ENCODE measurements at places on chromosomes 3 and 15.

GRCh38 chr3:24485511-24485910, 9.1 kb downstream of the THRB start:
- no peak for DNase-seq

- DNase-seq = no peak
Measured at GRCh38 chr15:68321229-68321628, 43.7 kb downstream of the FEM1B start.

DNA sequence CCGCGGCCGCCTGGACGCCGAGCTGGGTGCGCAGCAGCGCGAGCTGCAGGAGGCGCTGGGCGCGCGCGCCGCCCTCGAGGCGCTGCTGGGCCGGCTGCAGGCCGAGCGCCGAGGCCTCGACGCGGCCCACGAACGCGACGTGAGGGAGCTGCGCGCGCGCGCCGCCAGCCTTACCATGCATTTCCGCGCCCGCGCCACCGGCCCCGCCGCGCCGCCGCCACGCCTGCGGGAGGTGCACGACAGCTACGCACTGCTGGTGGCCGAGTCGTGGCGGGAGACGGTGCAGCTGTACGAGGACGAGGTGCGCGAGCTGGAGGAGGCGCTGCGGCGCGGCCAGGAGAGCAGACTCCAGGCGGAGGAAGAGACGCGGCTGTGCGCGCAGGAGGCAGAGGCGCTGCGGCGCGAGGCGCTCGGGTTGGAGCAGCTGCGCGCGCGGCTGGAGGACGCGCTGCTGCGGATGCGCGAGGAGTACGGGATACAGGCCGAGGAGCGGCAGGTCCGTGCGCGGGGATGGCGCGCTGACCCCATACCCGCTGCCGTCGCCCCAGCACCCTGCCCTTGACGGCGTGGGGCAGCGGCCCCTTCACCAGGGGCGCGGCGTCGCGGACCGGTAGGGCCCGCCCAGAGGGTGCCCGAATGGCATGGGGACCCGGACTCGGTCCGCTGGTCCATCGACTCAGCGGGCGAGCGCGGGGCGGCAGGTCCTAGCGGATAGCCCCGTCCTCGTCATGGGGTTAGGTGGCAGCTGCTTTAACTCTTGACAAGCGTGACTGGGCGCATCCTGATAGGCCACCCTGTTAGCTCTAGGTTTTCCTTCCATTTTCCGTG, 848 bp downstream of the SYNM start:
- no peak for DNase-seq

DNA sequence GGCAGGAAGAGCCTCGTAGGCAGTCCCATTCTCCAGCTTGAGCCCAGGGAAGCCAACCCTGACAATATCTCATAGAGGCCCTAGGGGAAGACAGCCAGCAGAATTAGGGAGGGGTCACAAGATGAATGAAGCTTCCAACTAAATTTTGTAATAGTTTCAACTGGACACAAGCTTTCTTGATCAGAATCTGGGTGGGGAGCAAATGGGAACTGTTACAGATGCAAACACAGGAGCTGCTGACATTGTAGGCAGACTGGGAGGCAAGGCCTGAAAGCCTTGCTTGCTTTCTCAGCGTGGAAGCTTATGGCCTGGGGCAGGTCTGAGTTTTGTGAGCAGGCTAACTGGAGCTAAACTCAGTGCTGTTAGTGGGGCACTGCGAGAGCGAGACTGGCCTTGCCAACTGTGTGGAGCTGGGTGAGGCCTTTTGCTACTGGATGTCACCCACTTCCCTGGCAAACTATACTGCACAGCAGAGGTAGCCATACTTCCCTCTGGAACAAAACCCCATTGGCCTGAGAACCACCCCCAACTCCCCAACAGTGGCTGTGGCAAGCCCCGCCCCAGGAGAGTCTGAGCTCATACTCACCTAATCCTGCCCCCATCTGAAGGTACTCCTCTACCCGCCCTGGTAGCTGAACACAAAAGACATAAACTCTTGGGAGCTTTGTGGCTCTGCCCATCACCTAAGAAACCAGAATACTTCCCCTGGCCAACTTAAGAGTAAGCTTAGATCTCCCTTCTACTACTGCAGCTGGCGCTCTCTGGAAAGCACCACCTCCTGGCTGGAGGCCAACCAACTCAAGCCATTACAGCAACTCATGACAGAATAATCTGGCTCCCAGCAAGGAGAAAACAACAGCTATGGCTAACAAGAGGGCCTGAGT, 42.9 kb downstream of the CFAP20DC start:
- no peak for DNase-seq

- DNase-seq = no peak
Measured at GRCh38 chr3:49602049-49602554, 47.8 kb downstream of the BSN start.

GRCh38 chr3:121883507-121883906, 10.7 kb upstream of the SLC15A2 start:
- DNase-seq = no peak

- no peak for DNase-seq
Measured at GRCh38 chr15:95910643-95911212, 419.8 kb upstream of the NR2F2 start.

DNA sequence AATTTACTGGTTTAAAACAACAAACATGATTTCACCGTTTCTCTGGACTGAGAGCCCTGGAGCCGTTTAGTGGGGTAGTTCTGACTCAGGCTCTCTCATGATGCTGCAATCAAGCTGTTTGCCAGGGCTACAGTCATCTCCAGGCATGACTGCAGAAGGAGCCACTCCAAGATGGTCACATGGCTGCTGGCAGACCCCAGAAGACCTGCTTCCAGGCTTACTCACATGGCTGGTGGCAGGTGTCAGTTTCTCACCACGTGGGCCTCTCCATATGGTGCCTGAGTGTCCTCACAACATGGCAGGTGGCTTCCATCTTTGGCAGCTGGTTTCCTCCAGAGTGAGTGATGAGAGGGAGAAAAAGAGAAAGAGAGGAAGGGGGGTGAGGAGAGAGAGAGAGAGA, 378.3 kb upstream of the RGMA start:
- no peak for DNase-seq

DNA sequence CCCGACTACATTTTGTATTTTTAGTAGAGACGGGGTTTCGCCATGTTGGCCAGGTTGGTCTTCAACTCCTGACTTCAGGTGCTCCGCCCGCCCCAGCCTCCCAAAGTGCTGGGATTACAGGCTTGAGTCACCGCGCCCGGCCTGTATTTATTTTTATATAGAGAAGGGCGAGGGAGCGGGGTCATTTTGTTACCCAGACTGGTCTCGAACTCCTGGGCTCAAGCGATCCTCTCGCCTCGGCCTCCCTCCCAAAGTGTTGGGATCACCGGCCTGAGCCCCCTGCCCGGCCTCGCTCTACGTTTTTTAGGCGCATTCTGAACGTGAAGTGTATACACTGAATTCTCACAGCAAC, 514 bp upstream of the PPP4R2 start:
- DNase-seq = no peak

- DNase-seq = no peak
Measured at GRCh38 chr3:196965112-196965803, 3.4 kb downstream of the PIGZ start.

GRCh38 chr15:67701669-67702068, 123.6 kb upstream of the SKOR1 start:
- no peak for DNase-seq

GRCh38 chr15:58440922-58441321, 9.1 kb downstream of the LIPC start:
- DNase-seq = no peak

DNA sequence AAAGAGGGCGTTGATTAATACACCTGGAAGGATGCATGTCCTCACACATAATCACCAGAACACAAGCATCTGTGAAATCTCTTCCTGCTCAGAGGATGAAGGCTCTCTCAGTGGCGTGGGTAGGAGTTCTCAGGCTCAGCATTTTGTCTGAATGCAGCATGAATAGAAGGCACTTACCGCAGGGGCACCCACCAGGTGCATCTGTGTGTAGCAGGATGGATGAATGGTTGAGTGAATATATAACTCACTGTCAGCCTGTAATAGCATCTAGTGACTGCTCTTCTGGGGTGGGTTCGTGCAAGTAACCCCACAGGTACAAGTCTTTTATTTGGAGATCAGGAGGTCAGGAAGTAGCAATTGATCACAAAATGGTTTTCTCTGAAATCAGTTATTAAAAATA, 143.0 kb downstream of the SQOR start:
- no peak for DNase-seq

- DNase-seq = no peak
Measured at GRCh38 chr15:73318463-73319351, 50.1 kb downstream of the HCN4 start.

- DNase-seq = no peak
Measured at GRCh38 chr3:119630128-119630879, 30.1 kb downstream of the POPDC2 start.

- DNase-seq = no peak
Measured at GRCh38 chr3:114496021-114496434, 202.2 kb downstream of the TIGIT start.

DNA sequence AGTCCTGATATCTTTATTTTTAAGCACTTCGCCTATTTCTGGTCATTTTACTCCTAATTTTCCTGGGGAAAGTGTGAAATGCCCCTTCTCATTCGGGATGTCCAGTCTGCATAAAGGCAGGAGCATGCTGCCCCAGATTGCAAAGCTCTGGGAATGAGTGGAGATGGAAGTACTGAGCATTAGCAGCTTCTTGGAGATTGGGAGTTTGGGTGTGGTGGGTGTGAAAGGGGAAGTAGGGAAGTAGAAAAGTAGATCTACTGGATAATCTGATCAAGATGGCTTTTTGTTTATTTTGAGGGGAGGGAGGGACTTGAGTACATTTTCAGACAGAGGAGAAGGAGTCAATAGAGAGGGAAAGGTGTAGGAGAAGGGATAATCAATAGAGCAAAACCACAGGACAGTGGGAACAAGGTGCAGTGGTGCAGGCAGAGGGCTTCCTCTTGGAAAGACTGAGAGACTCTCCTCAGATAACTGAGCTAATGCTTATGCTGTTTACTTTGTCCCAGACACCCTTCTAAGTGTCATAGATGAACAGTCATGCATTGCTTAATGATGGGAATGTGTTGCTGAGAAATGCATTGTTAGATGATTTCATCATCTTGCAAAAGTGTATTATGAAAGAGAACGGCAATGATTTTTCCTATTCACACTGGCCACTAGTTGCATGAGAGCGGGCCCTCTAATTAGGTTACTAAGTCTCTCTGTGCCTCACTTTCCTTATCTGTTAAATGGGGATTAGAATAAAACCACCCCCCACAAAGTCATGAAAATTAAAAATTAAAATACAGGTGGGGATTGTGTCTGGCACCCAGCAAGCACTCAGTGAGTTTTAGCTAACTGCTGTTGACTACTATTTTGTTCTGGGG, 45.5 kb downstream of the PHLDB2 start:
- DNase-seq = no peak

DNA sequence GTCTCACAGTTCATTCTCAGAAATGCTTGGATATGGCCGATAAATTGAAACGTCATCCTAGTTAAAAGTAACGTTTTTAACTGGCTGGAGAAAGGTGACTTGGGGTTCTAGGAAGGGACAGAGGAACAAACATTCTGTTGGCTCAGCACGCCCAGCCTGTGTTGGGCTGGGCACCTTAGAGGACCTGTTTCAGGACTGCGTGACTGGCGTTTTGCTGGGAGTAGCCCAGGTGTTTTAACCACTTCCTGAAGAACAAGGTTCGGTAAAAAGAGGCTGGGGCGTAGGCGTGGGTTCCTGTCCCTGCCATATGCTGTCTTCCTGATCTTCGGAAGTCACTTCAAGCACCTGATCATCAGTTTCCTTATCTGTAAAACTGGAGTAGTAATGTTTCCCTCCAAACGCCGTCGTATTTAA, 1.1 kb upstream of the TLNRD1 start:
- no peak for DNase-seq

DNA sequence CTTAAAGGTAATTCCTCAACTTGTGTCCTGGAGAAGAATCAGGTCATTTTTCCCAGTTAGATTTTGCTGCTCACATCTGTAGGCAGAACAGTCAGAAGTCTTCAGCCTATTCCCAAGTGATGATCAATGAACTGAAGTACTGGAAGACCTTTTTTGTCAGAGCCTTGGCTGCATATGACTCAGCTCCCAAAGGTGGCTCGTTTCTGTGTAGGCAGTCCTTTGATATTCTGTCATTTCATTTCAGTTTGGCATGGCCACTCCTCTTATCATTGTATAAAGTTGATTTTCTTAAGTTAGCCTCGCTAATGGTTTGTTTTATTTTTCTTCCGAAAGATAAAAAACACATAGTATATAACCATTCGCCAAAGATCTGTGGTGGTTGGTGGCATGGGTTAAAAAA, 90.7 kb downstream of the KLHL25 start:
- DNase-seq = no peak

DNA sequence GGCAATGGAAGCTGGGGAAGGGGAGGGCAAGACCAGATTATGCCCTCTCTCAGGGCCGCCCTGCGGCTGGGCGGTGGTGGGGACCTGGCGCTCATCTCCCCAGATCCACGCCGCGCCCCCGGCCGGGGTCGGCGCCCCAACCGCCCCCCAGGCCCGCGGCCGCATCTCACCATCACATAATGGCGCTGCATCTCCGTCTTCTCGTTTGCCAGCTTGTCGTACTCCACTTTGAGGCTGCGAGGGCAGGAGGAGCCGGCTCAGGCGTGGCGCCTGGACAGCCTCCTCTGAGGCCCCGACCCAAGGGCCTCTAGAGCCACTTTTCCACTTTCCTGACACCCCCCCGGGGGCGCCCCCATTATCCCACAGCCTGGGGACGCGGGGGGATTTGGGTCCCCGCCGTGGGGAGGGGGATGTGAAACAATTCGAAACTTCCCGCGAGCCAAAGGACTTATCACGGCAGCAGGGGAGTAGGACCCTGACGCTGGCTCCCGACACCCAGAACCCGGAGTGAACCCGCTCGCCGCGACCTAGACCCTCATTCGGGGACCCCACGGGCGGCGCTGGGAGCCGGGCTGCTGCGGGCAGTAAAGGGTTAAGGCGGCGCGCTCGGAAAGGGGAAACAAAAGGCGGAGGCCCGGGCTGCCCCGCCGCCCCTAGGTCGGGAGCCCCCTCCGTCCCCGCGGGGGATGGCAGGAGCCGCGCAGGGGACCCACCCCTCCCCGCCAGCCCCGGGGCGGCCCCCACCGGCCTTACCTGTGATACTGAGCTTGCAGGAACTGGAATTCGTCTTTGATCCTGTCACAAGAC, 2.1 kb downstream of the TLE3 start:
- no peak for DNase-seq

GRCh38 chr3:140351466-140351865, 326.4 kb upstream of the TRIM42 start:
- DNase-seq = no peak

GRCh38 chr3:74415731-74416130, 198.7 kb downstream of the CNTN3 start:
- DNase-seq = no peak

- DNase-seq = no peak
Measured at GRCh38 chr3:188956839-188957489, 214.8 kb upstream of the TPRG1 start.

- DNase-seq = no peak
Measured at GRCh38 chr15:73398861-73399260, 30.1 kb upstream of the HCN4 start.

GRCh38 chr15:67941648-67942310, 101.9 kb upstream of the RNU6-1 start:
- DNase-seq = no peak

DNA sequence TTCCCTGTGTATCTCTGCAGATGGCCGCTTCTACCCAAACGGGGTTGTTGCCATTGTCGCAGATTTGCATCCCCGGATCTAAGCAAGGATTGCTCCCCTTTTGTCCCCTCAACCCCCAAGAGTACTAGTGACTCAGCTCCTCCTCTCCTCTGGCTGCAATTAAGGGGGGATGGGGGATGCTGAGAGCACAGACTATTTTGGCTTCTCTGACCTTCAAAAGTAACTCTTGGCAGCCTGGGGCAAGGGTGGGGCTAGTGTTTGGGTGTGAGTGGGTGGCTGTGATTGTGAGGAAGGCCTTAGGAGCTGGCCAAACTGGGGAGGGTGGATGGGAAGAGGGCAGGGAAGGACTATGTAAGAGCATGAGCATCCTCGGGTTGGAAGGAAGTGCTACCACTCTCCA, 1.2 kb upstream of the MAP1A start:
- DNase-seq = no peak
